GF-D8 (cell line): ENCODE measurements at places on chromosomes 11 and 22.

- no peak for DNase-seq
Observed at GRCh38 chr11:100865443-100866065, 178.5 kb downstream of the ARHGAP42 start.

- DNase-seq: no peak
Observed at GRCh38 chr11:61621917-61622585, 41.2 kb upstream of the SYT7 start.

GRCh38 chr11:104329078-104329665 lies 165.2 kb upstream of the PDGFD start:
- no peak for DNase-seq

DNA sequence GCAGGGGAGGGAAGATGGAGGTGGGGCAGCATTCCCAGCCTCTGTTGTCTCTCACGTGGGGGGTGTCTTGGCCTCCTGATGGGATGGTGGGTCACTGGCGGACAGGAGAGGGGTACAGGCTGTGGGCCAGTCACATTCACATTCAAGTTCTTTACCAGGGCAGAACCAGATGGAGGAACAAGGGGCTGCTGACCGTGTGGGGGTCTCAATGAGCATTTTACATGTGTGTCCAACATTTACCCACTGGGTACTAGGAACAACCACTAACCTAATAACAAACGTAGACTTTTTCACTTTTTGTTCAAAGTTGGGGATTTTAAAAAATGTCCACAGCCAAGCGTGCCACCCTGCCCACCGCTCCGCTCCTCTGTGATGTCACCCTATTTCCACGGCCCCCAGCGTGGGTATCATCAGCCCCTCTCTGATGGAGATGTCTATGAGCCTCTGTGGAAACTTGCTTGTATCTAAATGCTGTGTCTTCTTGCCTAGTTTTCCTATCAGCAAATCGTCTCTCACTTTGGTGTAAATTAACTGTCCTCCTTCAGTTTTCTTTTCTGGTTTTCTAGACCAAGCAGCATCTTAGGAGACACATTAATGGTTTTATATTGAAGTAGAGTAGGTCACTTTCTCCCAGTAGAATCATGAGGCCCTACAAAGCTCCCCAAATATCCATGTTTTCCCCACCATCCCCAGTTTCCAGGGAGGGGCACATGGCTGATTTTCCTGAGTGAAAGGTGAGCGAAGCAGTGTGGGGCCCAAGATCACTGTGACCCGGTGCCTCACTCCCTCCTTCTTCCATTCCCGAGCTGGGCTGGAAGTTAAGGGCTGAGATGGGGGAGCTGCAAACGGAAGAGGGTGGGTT lies 936.7 kb downstream of the BRD1 start:
- DNase-seq: no peak

- DNase-seq: no peak
Observed at GRCh38 chr11:35377262-35377661, 42.1 kb downstream of the SLC1A2 start.

GRCh38 chr11:72720047-72720446 lies 32.2 kb downstream of the ARAP1 start:
- no peak for DNase-seq

DNA sequence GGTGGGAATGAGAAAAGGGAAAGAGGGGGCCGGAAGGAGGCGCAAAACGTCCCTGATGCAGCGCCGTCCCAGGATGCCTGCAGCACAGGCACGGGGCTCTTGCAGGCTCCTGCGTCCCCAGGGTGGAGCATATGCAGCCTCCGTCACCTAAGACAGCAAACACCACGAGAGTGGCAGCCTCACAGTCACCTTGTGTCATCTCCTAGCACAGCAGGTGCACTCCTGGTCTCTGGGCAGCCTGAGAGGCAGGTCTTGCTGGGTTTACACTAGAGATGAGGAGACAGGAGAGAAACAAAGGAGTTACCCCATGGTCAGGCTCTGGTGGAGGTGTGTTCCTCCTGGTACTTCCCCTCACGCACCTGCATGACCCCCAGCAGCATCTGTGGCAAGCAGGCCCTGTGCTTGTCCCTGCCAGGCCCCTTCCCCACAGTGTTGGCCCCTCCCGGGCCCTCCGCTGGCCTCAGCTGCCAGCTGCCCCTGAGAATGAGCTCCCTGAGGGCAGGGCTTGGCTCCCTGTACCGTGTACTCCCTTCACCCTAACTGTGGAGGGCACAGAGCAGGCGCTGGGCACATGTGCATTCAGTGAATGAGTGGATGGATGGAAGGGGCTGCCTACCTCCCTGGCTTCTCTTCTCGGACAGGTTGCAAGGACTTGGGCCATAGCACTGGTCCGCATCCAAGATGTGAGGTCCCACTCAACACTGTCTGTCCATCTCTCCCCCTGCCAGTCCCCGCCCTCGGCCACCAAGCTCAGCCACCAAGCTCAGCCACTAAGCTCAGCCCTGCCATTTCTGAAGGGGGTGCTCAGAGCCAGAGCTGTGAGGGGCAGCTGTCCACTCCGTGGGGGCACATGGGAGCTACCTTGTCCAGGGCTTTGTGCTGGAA lies 988.6 kb downstream of the BRD1 start:
- DNase-seq: no peak

DNA sequence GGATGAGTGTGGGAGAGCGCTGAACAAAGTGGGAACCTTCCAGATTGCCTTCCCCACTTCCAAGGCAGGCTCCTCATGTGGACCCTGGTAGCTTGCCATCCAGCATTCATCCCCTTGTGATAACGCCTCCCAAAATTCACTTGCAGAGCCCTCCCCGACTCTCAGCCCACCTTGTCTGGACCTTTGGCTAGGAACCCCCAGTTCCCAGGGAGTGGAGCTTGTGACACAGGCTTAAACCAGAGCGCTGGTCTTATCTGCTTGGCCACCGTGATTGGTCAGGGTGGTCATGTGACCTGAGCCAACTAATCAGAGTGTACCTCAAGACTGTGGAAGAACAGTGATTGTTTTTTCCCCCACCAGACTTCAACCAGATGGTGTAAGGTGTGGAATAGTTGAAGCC lies 9.6 kb upstream of the SLC35C1 start:
- no peak for DNase-seq

DNA sequence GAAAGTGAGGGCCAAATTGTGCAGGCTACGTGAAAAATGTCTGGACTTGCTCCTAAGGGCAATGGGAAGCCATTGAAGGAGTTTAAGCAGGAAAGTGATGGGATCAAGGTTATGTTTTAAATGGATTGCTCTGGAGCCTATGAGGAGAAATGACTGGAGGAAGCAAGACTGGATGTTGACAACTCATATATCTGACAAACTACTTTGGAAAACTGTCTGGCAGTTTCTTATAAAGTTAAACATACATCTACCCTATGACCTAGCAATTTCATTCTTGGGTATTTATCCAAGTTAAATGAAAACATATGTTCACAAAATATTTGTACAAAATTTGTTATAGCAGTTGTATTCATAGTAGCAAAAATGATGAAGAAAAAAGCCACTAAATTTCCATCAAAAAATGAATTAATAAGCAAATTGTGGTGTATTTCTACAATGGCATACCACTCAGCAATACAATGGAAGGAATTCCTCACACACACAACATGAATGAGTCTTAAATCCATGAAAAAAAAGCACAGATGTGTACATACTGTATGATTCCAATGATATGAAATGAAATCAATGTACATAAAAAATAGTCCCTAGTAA lies 24.1 kb downstream of the FZD4 start:
- DNase-seq: no peak

DNA sequence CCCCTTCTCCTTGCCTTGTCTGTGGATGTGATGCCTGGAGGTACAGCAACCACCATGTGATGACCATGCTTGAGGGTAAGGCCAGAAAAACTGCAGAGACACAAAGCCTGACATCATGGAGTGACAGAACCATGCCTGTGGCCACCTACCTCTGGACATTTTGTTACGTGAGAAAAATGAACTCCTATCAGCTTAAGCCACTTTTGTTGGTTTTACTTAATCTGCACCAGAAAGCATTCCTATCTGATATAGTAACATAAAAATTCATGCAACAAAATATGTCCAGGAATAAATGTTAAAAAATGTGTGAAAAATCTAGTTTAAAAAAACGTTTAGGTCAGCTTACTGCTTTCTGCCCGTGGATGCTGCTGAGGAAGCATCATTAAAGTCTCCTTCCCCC lies 42.6 kb upstream of the P4HA3 start:
- DNase-seq: no peak

GRCh38 chr22:30969532-30970355 lies 679 bp downstream of the TUG1 start:
- peak; percentile 9 for DNase-seq

DNA sequence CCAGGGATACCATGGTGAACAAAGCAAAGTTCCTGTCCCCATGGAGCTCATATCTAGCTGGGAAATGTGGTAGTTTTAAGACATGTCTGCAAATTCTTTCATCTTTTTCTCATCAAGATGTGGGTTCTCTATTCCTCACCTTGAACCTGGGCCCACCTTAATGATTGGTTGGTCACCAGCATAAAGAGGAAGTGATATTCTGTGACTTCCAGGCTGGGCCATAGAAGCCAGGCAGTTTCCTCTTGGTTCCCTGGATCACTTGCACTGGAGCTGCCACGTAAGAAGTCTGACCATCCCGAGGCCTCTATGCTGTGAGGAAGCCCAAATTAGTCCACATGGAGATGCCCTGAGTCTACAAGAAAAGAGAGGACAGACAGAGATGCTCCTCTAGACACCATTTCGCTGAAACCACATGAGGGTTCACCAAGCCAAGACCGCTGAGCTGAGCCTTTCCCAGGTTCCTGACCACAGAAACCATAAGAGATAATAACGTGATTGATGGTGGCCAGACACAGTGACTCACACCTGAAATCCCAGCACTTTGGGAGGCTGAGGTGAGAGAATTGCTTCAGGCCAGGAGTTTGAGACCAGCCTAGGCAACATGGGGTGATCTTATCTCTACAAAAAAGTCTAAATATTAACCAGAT lies 119.5 kb upstream of the ISX start:
- DNase-seq: no peak

DNA sequence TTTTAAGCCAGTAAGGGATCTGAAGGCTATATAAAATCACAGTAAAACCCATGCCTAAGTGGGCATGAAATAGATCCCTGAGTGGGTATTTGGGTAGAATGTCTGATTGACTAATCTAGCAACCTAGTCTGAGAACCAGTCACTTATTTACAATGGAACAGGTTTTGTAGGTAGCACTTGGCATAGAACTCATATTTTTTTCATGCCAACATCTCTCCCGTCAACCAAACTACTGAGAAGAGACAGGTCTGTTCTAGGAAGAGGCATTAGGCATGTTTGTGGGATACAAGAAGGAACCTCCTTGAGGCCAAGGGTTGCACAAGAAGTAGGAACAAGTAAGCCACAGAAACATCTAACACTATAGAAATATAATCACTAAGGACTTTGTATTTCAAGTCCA lies 840.4 kb upstream of the TENM4 start:
- DNase-seq: no peak

- no peak for DNase-seq
Observed at GRCh38 chr11:69005183-69005630, 7.8 kb downstream of the MRGPRF start.

- DNase-seq: no peak
Observed at GRCh38 chr11:115591380-115591779, 87.2 kb upstream of the CADM1 start.

DNA sequence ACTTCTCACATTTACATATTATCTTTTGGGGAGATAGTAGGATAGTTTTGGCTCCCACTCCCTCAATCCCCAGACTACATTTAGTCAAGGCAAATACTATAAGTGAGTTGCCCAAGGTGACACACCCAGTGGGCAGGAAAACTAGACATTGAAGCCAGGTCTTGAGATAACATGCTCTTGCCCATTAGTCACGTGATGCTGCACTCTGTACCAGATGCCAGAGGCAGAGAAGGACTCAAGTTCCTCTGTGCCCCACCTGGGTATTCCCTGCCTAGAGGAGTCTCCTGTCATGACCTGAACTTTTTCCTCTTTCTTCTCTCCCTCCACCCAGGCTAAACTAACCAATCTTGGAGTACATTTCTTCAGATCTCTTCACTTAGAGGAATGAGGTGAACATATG lies 484.9 kb downstream of the BUD13 start:
- DNase-seq: no peak

DNA sequence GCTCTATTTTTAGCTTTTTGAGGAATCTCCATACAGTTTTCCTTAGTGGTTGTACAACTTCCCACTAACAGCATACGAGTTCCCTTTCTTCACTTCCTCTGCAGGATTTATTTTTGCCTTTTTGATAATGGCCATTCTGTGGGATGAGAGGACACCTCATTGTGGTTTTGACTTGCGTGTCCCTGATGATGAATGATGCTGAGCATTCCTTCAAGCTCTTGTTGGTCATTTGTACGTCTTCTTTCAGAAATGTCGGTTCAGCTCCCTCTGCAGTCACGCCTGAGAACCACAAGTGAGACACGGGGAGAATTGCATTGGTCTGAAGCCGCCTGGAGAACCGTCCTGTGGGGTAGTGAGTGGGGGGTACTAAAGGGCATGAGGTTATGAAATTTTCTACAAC lies 2.0 kb upstream of the KRTAP5-10 start:
- DNase-seq: no peak

GRCh38 chr11:121964591-121964990 lies 151.4 kb downstream of the BLID start:
- no peak for DNase-seq

DNA sequence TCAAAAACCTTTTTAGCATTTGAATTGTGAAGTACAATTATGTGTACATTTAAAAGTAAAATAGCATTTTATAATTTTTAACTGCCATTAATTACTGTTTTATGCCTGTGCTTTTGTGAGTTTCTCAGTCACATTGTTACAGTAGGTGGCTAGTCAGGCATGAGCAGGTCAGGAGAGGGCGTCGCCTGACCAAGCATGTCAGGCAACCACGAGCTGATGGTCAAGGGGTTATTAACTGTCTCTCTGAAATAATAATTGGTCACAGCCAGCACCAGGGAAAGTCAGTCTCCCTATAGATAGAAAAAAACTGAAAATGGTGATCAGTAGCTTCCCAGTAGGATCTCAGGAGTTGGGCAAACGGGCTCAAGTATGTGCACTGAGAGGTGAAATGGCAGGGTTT lies 19.4 kb upstream of the CCDC81 start:
- no peak for DNase-seq

DNA sequence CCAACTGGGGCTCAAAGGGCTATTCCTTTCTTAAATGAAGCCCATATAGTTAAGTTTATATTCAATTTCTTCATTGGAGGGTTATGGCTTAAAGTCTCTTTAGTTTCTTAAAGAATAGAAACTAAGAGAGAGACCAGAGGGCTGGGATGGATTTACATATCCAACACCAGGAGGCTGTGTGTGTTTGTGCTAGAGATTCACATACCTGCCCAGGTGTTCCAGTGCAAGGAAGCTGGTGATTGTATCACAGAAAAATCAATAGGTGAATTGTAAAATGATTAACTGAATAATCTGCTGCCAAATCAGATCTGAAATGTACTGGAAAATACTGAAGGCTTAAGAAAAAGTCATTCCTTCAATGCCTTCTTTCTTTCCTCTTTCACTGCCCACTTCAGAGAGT lies 148.2 kb upstream of the BDNF start:
- no peak for DNase-seq

DNA sequence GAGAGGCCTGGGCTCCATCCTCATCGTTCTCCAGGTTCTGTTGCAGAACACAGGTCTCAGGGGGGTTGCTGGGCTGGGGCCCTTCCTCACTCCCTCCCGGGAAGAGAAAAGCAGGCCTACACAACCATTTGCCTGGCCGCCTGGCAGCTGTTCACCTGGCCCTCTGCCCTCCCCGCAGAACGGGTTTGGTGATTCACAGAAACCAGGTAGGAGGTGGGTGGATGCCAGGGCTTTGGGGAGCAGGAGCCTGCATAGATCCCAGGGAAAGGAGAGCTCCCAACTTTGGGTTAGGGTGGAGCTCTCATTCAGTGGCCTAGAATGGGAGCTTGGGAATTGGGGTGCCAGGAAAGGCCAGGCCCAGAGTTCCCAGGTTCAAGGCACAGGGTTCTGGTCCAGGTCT lies 995 bp downstream of the TMEM134 start:
- DNase-seq: no peak

GRCh38 chr11:45147891-45148675 lies 1.6 kb downstream of the PRDM11 start:
- DNase-seq: no peak
